GM12864 (cell line): ENCODE measurements at places on chromosomes 5 and 9.

DNA sequence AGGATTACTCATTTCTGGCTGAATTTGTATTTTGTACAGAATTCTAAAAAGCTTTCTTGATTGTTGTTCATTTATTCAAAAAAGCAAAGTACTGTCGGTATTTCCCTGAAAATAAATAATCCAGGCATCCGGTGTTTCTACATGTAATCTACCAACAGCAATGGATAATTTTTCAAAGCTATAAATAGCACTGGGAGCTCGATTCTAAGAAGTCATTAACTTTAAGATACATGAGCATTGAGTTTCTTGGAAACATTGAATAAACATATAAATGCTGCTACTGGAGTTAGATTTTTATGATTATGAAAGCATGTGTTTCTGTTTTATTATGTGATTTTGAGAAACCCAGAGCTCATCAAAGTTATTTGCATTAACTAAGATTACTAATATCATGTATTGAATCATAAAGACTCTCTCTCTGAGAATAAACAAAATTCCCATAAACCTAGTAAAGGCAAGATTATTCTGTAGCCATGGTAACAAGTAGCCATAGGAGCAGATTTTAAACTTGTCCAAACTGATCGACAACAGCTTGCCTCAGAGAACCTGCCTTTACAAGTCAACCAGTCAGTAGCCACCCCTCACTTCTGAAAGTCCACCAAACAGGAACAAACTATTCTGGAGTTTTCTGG is 197.0 kb downstream of the DRD1 start:
- no peak for DNase-seq

GRCh38 chr9:2338777-2339365 is 282.7 kb upstream of the VLDLR start:
- no peak for DNase-seq

DNA sequence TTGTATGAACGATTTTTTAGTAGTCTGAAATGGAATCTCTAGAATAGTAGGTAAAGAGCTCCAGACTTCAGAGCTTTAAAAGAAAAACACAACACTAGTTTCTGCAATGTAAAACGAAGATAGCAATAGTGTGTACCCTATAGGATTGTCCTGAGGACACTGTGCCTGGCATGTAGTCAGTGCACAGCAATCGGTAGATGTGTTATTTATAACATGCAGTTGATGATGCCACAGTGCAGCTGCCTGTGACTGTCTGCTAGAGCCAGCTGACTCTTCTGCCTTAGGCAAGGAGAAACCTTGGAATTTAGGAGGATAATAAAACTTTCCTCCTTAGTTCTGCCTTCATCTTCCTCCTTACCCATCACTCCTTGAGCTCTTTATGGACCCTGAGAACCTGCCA is 27.7 kb upstream of the TMOD1 start:
- DNase-seq: no peak

- DNase-seq: no peak
These were observed 230.7 kb downstream of the NR3C1 start for GRCh38 chr5:143172739-143173138.

DNA sequence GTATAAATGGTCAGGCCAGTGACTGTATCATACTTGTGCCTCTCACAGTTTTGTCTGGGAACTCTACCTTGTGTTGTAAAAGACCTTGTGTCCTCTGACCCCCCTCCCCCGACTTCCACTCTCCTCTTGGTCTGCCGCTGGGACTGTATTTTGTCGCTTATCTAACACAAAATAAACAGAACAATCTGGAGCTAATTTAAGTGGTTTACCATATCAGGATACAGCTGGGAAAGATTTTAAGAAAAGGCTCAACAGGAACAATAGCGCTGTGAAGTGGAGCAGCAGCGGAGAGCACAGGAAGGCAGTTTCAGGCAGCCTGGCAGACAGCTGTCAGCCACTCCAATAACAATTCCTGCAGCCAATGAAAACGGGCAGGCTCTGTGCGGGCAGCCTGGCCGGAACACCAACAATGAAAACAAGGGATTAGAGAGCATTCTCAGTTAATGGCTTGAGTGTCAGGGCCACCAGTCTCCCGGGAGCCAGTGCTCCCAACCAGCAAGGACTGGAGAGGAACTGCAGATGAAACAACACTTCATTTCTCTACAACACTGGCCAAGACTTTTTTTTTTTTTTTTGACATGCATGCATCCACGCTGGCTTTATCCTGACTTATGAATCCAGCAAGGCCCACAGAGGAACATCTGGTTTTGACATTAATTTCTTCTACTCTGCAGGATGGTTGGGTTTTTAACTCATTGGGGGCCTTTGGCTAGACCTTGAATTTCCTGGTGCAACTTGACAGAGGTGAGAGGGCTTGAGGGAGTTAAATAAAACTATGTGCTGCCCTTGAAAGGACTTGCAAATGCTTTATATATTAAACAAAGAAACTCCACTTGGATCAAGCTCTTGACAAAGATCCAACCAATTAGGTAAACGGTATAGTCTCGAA is 76.7 kb downstream of the ARSB start:
- DNase-seq: no peak

- DNase-seq: no peak
These were observed 765.4 kb upstream of the DMAC1 start for GRCh38 chr9:8564960-8565359.
